ENCODE measurements at places on chromosomes 11 and 22.

- no peak for DNase-seq
These were observed 75.0 kb upstream of the SHANK2 start for GRCh38 chr11:71327156-71328085.

DNA sequence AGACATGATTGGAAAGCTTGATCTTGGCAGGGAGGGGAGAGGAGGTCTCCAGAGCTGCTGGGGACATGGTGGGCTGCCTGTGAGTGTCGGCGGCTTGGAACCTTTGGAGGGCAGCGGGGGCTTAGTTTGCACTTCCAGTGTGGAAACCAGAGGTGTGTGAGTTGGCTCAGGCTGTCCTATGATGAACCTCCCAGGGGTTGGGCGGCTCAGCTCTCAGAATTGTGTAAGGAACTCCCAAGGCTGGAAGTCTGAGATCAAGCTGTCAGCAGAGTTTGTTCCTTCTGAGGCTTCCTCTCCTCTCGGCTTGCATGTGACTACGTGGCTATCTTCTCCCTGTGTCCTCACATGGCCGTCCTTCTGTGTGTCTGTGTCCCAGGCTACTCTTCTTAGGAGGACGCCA lies 87.9 kb upstream of the B3GAT1 start:
- DNase-seq, result no peak

- no peak for DNase-seq
These were observed 20.2 kb upstream of the ACR start for GRCh38 chr22:50717709-50718351.

DNA sequence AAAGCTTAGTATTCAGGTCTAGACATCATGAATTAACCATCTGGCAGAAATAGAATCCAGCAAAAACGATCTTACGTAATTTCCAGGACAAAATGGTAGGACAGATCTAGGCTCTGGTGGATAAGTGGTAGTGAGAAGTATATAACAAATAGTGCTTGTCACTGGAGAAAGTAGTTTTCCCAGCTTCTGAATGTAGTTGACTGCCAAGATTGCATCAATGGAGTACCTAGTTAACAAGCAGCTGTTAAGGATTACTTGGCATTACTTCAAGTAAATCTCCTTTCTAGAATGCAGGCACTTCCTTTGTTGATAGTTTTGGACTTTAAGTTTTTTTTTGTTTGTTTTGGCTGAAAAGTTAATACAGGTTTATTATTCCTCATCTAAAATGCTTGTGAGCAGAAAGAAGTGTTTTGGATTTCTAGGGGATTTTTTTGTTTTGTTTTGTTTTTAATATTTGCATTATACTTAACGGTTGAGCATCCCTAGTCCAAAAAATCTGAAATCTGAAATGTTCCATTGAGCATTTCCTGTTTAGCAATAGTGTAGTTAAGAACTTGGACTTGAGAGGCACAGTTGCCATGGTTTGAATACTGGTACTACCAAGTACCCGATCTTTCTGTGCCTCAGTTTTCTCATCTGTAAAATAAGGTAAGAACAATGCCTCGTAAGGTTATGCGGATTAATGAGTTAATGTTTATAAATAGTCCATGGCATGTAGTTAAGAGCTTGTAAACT lies 20.3 kb downstream of the FAM118B start:
- no peak for DNase-seq

GRCh38 chr11:8654503-8654902 lies 28.0 kb downstream of the TRIM66 start:
- DNase-seq, result no peak

All from GM04503 (cell line).